ENCODE measurements at places on chromosomes 2 and 18.
A peak's percentile ranks its signal among the peaks of the same experiment; 100 is the strongest.

- no peak for DNase-seq
Observed at GRCh38 chr2:86281066-86281700, 56.2 kb downstream of the REEP1 start.

DNA sequence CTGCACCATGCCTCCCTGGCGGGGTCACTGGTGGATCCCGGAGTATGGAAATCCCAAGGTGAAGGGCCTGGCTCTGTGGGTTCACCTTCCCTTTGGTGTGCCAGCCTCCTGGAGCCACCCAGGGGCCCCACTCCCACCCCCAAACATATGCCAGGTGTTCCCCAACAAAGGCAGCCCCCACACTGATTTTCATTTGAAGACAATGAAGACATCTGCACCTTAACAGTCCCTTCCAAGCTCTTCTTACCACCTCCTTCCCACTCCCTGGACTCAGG is 11.7 kb downstream of the BIN1 start:
- DNase-seq, result no peak

DNA sequence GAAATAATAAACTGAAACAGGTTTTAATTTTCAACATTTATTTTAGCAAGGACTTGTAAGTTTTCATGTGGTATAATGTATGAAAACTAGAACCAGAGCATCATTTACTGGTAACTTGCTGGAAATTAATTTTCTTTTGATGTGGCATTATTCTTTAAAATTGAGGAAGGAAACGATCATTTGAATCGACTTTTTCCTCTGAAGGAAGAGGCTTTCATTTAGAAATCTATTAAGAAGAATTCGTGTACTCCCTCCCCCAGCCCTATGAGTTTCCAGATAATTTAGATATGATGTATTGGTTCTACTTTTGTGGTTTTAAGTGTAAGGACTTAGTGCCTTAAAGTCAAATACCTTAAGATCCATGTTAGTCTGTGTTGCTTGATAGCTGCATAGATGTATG is 2.5 kb downstream of the BABAM2 start:
- DNase-seq, result no peak

DNA sequence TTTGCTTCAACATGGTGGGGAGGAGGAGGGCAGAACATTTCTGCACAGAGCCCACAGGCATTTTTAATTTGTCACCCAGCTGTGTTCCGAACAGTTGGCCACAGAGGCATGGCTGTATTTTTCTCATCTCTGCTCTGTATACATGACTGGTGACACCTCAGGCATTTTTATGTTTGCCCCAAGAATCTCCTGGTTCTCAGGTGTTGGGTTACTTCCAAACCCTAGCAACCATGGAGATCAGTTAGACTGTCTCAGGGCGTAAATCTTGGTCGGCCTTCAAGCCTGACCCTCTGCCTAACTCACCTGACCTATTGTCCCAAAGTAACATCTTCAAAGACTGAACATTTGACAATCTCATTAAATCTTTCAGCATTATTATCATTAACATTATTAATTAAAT is 100.0 kb downstream of the ABCA12 start:
- DNase-seq, result no peak

GRCh38 chr2:36973320-36973719 is 7.0 kb upstream of the STRN start:
- DNase-seq, result no peak

- no peak for DNase-seq
Observed at GRCh38 chr18:79259218-79259617, 136.5 kb upstream of the NFATC1 start.

- no peak for DNase-seq
Observed at GRCh38 chr2:128326346-128326745, 7.7 kb upstream of the HS6ST1 start.

GRCh38 chr18:70659036-70659925 is 370.4 kb downstream of the SOCS6 start:
- no peak for DNase-seq

GRCh38 chr2:105488285-105488684 is 89.4 kb upstream of the FHL2 start:
- no peak for DNase-seq

DNA sequence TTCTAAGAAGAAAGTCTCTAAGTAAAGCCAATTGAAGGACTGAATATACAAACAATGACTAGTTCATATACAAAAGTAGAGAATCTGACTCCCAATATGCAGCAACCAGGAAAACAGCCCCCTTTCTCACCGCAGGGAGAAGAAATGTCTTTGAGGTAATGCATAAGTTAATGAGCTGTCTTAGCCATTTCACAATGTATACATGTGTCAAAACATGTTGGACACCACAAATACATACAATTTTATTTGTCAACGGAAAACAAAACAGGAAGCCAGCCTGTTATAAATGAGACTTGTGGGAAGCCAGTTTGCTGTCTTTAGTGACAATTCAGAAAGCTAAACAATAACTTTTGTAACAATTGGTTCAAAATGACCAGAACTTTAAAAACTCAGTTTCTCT is 389.2 kb downstream of the CBLN2 start:
- no peak for DNase-seq

GRCh38 chr2:173386021-173386737 is 31.5 kb downstream of the CDCA7 start:
- DNase-seq, result no peak

GRCh38 chr2:20353241-20353992 is 2.8 kb upstream of the PUM2 start:
- DNase-seq, result no peak

- no peak for DNase-seq
Observed at GRCh38 chr18:55185391-55185790, 226.1 kb upstream of the CCDC68 start.

DNA sequence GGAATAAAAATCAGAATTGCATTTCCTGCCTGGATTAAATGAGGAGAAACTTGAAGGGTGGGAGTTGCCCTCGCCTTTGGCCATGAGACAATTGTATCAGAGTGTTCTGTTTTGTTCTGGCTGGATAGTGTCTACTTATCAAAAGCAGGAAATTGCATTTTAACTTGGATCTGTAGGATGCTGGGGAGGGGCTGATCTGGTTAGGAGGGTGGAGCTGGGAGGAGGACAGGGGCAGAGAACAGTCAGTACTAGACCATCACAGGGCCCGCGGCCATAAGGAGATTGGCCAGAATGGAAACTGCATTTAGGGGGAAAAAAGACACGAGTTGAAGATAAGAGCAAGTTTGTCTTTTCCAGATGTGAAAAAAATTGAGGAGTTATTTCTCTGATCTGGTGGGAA is 199.1 kb upstream of the POU3F3 start:
- DNase-seq, result no peak

- DNase-seq, result no peak
Observed at GRCh38 chr18:74918276-74918790, 290.6 kb downstream of the PTGR3 start.

GRCh38 chr18:22567794-22568193 is 150.1 kb upstream of the CTAGE1 start:
- no peak for DNase-seq

- DNase-seq, result no peak
Observed at GRCh38 chr2:84866122-84866521, 14.8 kb downstream of the TRABD2A start.

DNA sequence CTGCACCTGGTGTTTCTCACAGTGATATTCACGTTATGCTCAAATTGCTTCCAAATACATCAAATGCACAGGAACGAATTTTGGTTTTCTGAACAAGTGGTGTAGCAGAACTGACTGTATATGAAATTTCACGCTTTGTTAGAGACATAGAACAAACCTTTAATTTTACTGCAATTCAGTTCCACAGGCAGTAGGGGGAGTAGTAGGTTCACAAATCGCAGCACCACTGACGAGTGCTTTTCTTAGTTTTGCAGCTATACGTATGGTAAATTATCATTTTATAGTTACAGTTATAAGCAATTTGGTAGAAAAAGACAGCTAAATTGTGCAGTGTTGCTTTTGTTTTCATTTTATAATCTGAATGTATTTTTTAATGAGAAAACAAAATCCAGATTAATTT is 113.3 kb downstream of the KIAA1328 start:
- DNase-seq, result peak; percentile 9
